ENCODE measurements at places on chromosomes 5 and 9.

- no peak for DNase-seq
Measured at GRCh38 chr9:93305497-93306020, 121.6 kb downstream of the WNK2 start.

DNA sequence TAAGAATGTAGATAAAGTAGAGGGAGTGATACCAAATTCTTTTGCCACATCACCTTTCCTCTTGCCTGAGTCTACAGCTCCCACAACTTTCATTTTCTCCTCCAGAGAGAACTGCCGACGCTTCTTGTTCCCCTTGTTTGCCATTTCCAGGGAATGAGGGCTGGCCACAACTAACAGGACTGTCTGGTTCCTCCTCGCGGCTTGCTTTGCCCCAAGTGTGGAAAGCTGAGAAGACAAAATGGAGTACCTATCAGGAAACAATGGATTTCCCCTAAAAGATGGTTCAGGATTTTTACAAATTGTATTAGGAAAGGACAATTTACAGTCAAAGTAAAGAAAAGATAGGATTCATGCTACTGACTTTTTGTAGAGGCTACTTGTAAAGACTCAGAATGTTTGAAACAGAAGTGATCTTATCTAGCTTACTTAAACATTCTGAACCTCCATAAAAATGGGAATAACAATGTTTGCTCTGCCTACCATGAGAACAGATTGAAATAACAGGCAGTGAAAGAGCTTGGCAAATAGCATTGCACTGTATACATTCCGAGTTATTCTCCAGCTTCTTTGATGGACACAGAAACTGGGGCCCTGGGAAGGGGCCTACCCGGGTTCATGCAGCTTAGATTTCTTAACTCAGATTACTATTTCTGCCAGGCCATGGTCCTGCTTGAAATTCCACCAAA is 4.1 kb downstream of the TIGD6 start:
- no peak for DNase-seq

DNA sequence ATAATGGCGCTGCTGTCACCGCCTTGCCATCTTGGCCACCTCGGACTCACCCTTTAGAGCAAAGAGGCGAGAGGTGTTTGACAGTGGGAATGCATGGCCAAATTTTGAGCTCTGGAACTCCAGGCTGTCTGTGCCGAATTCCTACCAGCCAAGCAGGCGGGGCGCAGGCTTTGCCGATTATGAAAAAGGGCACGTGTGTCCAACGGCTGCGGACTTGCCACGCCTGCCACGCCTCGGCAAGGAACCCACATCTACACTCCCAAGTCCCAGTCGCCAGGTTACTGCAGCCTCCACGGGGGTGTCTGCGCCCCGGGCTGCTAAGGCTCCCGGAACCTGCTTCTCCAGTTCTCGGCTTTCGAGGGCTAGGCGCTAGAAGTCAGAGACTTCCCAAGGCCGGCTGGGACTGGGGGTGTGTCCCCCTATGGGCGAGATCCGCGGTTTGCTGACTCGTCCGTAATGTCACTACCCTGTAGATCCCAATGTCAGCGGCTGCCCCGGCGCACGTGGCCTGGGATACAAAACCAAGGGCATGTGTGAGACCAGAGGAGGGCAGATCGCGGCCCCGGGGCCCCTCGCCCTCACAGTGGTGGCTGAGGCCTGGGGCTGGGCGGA is 2.8 kb downstream of the NPR3 start:
- DNase-seq, result no peak

DNA sequence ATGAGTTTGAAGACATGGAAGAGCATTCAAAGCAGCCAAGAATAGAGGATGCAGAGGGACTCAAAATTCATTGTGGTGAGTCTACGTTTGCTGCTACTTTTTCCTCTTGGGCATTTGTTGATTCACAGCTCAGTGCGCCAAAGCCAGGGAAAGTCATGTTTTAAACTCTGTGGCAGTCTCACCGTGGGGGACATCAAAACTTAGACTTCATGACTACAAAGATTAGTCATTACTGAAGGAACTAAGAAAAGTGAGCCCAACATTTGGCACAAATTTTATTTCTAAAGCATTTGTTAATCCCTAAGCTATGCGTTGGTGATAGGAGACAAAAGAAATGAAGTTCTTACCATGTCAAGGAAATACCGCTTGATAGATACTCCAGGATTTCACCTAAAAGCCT is 73.7 kb upstream of the MTAP start:
- DNase-seq, result no peak
